Esophagus mucosa (tissue), 1 donor: ENCODE measurements at places on chromosomes 4 and X. TPM values are rescaled to one million over a fixed set of nuclear protein-coding genes. Genes with fewer than 3 reads are reported as not detected.
A peak's percentile ranks its signal among the peaks of the same experiment; 100 is the strongest.

DNA sequence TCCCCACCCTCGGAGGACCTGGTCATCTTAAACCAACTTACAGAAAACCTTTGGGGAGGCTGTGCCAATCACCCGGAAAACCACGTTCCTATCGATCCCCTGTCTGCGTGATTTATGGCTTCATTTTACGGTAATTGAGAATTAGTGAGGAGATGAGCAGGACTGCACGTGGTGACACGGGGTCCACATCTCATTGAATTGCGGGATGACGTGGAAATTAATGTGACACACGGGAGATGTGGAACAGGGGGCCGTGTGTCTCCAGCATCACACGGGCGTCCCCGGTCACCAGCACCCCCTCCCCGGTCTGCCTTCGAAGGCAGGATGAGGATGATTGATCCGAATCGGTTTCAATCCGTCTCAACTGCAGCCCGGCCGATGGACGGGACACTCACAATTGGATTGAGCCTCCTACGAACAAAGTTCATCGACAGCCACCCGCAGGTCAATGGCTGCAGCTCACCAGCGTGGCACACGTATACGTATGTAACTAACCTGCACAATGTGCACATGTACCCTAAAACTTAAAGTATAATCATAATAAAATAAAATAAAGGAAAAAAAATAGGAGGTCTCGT lies 160.3 kb downstream of the SHOX start:
- ATAC-seq = no peak

DNA sequence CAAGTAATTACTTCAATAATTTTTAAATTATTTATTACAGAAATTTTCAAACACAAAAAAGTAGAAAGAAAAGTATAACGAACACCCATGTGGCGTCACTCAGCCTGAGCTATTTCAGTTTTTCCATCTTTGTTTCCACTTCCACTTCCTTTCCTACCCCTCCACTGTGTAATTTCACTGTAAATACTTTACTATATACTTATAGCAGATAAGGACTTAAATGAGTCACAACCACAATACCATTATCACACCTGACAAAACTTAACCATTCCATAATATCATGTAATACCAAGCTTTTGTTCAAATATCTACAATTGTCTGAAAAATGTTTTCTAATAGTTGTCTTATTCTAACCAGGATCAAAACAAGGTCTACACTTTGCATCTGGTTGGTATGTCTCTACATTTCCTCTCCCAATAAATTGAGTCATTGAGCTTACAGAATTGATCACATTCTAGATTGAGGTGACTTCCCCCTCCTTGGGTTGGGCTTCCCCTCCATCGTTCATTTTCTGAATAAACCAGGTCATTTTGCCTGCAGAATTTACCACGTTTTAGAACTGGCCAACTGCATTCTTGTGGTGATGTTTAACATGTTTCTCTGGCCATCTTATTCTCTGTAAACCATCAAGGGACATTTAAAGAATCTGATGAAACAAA lies 48.7 kb downstream of the ATP10D start:
- ATAC-seq = no peak

- ATAC-seq = no peak
These were observed 12.6 kb upstream of the NR3C2 start for GRCh38 chr4:148454835-148455234.

GRCh38 chr4:139337612-139338011 lies 35.3 kb upstream of the NDUFC1 start:
- no peak for ATAC-seq

GRCh38 chr4:94758141-94758699 lies 465 bp downstream of the BMPR1B start:
- peak; percentile 55 for ATAC-seq

The ZNF275 gene
- total RNA-seq = 1.6 TPM
